ENCODE measurements at places on chromosomes 7 and 10.

DNA sequence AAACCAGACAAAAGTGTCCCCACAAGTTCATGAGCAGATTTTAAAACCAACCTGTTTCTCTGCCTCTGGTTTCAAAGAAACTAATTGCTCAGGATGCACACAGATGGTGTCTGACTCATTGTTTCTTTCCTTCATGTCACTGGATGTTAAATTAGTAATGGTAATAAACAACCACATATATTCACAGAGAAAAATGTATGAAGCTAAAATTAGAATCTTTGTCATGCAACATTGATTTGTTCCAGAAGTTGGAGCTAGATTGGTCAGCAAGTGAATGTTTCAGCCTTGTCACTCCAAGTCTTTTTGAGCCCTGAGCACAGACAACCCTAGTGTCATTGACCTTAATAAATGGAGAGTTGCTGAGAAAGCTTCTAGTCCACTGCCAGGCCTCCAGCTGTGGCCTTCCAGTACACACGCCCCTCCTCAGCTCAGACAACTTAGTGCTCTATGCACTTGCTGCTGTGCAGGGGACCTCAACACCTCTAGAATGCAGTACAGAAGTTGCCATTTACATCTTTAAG lies 175.9 kb downstream of the CCDC71L start:
- no peak for DNase-seq

DNA sequence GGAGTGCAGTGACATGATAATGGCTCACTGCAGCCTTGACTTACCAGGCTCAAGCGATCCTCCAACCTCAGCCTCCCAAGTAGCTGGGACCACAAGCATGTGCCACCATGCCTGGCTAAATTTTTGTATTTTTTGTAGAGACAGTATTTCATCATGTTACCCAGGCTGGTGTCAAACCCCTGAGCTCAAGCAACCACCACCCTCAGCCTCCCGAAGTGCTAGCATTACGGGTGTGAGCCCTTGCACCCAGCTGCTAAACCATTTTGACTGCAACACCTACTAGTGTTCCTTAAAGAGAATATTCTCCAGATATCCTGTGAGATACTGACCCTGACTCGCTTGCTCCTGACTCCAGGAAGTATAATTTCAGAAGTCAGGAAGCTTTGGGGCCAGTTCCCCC lies 85.8 kb downstream of the PLXNA4 start:
- no peak for DNase-seq

- DNase-seq = no peak
Observed at GRCh38 chr10:120098232-120098930, 205.9 kb downstream of the SEC23IP start.

GRCh38 chr10:86346799-86347665 lies 19.6 kb downstream of the GRID1 start:
- no peak for DNase-seq

All from amygdala (tissue), 56 donors.